Fibroblast of skin of scalp (primary cell): ENCODE measurements at places on chromosomes 16 and 17.

GRCh38 chr17:31491376-31492131, 100.1 kb downstream of the RAB11FIP4 start:
- no peak for DNase-seq

DNA sequence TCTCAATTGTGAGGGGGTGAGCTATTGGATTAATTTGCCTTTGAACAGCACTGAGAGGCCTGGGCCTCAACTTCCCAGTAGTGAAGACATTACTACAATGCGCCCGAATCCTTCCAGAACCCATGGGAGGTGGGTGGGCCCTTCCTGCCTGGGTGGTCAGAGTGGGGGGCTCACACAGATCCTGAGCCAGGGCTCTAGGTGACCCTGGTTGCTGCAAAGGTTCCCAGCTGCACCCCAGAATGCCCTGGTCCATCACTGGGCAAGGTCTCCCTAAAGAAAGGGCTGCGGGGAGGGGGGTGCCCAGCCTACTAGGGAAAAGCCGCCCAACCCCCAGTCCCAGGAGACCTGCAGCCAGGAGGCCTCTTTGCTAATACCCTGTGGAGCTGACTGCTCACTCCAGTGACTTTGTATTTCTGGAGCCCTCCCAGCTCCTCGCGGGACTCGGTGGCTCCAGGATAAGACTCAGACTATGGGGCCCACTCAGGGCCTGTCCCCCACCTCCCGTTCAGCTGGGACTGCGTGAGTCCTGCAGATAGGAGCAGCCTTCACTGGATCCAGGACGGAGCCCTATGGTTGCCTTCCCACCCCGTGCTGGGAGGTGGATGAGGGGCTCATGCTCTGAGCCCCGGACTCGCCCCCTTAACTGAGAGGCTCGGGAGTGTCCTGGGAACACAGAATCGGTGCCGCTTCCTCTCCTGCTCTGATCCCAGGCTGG, 40.2 kb downstream of the SLC7A5 start:
- DNase-seq = no peak

DNA sequence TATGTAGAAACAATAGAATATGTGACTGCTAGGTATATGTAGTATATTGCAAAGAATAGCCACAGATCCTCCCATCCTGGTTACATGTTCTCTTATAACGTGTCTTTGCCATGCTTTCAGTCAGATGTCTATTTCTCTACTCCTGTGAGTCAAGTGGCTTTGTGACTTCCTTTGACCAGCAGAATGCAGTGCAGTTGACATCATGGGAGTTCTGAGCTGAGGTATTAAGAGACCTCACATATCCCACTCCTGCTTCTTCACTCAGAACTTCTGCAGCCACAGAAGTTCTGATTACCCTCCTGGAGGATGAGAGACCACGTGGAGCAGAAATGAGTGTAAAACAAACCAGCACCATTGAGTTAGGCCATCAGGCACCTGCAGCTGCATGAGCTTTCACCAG, 222.5 kb downstream of the PRKCA start:
- DNase-seq = no peak

DNA sequence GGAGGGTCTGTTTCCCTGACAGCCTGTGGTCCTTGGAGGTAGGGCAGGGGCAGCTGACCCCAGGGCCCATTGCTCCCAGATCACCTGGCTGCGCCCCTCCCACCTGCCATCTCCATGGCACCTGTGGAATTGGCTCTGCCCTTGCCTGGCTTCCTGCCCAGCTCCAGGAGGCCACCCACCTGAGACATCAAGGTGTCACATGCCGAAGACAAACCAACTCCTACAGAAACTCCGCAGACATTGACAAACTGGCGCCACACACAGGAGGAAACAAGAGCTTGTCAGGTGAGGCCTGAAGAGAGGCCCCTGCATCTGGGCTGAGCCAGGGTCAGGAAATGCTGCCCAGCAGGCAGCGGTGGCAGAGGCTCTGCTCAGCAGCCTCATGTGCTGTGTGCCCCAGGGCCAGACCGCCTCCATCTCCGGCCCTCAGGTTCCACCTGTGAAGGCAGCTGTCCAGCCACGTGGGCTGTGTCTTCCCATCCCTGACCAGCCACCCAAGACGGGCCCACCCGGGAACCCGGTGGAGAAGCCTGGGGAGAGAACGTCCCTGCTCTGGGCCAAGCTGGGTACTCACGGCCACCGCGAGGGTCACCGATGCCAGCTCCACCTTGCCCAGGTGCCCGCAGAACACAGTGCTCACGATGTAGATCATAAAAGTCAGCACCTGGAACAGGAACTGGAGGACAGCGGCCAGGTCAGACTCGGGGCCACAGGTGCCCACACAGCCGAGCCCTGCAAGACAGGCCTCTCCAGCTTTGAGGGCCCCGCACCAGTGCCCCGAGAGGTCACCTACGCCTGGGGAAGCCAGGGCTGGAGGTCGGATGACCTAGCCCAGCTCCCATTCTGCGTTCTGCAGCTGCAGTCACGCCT, 1.6 kb downstream of the SLC47A2 start:
- DNase-seq = no peak

GRCh38 chr16:8929086-8929748, 34.5 kb downstream of the USP7 start:
- DNase-seq = no peak
